Astrocyte of the hippocampus (primary cell): ENCODE measurements at places on chromosomes 2 and 18.

- DNase-seq = no peak
These were observed 14.0 kb downstream of the TMEM177 start for GRCh38 chr2:119692954-119693353.

- no peak for DNase-seq
These were observed 10.7 kb upstream of the VSNL1 start for GRCh38 chr2:17529771-17530170.

GRCh38 chr18:56121669-56122068, 516.7 kb downstream of the TXNL1 start:
- no peak for DNase-seq

- no peak for DNase-seq
These were observed 120.2 kb upstream of the CRIM1 start for GRCh38 chr2:36235426-36235825.

DNA sequence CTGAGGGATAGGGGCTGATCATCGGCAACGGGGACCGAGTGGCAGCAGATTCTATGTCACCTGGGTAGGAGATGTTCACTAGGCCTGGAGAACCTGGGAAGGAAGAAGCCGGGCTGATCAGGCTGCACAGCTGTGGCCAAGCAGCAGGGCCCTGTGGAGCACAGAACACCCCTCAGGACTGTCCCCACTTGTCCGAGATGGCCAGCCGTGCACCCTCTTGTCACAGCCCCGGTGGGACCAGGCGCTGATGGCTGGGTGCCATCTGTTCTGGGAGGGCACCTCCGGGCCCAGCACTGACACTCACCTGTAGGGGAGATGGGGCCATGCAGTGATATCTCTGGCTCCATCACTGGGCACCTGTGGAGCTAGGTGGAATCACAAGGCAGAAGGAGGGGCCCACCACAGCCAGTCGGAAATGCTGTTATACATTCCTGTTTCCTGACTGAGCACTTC, 217.9 kb upstream of the RAB6C start:
- DNase-seq = no peak

DNA sequence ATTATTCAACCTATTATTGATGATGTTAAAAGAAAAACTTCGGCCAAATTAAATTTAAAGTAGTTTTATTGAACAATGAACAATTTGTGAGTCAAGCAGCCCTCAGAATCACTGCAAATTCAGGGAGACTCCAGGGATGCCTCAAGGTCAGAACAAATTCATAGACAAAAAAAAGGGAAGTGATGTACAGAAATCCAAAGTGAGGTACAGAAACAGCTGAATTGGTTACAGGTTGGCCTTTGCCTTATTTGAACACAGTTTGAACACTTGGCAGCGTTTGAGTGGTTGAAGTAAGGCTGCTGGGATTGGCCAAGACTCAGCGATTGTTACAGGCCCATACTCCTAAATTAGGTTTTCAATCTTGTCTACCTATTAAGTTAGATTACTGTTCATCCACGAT, 47.4 kb upstream of the DSG1 start:
- no peak for DNase-seq

- no peak for DNase-seq
These were observed 253.5 kb upstream of the NT5C1B start for GRCh38 chr2:18842836-18843235.

GRCh38 chr2:174925046-174925784, 80.0 kb downstream of the CHN1 start:
- no peak for DNase-seq

GRCh38 chr2:70987386-70987785, 7.3 kb downstream of the TEX261 start:
- no peak for DNase-seq

- peak; percentile 13 for DNase-seq
These were observed 19.1 kb upstream of the IL18R1 start for GRCh38 chr2:102336502-102336945.

DNA sequence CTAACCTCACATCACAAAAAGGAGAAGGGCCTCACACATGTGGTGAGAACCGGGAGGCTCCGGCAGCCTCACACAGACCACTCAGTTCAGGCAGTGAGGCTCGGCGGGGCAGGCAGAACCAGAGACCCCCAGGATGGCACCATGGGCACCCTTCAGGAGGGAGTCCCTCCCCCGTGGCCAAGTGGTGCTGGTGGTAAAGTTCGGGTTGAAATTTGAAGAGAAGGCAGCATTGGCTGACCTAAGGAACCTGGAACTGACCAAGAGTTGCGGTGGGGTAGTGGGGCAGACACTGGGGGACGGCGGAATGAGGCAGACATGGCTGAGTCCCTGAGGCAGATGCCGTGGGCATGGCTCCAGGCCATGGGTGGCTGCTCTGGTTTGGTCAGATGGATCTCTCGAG, 239.3 kb upstream of the MYT1L start:
- DNase-seq = no peak

- peak; percentile 73 for DNase-seq
These were observed 90.2 kb upstream of the ODC1 start for GRCh38 chr2:10538224-10538894.

DNA sequence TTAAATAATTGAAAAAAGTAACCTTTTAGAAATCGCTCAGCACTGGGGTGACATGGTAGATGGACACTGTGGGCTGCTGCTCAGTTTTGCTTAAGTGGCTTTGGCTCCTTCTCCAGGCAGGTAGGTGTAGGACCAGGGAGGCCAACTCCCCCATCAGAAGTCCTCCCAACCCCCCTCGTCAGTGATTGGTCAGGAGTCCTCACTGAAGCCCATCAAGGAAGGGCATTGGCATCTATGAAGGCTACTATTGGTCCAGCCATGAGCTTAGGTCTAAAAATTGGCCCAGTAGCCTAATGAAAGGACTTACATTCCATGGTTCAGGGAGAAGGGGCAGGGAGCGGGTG, 34.7 kb downstream of the ST3GAL5 start:
- no peak for DNase-seq

DNA sequence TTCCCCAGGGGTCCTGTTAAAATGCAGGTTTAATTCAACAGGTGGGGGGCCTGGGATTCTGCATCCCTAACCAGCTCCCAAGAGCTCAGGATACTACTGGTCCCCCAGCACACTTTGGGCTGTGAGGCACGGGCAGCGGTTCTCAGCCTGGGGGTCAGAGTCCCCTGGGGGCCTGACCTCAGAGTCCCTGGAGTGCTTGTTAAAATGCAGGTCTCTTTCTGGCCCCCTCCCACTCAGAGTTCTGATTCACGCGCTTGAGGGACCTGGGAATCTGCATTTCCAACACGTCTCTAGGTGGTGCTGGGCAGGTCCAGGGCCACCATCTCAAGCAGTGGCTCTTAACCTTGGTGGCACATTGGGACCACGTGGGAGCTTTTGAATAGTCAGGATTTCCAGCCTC, 2.8 kb upstream of the OTOS start:
- no peak for DNase-seq

DNA sequence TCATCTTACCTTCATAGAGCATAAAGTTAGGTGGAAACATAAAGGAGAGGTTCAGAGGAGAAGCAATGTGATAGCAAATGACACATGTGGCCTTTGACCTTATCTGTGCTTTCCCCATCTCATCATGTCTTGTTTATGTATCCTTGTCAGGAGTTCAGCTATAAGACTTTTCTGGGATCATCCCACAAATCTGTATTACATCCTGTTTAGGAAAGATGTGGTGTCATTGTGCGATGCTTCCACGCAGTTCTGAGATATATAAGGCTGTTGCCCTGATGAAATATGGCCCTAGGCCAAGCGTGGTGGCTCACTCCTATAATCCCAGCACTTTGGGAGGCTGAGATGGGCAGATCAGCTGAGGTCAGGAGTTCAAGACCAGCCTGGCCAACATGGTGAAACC, 15.5 kb upstream of the MGAT5 start:
- no peak for DNase-seq

GRCh38 chr2:18903750-18904149, 314.4 kb upstream of the NT5C1B start:
- DNase-seq = no peak

DNA sequence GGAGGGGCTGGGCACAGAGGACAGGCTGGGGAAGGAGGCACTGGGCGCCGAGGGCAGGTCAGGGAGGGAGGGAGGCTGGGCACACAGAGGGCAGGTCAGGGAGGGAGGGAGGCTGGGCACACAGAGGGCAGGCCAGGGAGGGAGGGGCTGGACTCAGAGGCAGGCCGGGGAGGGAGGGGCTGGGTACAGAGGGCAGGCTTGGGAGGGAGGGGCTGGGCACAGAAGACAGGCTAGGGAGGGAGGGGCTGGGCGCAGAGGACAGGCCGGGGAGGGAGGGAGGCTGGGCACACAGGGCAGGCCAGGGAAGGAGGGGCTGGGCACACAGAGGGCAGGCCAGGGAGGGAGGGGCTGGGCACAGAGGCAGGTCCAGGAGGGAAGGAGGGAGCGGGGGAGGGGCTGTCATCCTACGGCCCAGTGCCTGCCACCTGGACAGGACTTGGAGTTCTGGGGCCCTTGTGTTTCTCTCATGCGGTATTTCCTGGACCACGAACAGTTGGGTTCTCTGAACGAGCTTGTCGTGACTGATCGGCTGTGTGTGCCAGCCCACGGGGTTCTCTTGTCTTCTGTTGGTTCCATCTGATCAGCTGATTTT, 46.7 kb upstream of the KCNG2 start:
- no peak for DNase-seq

- DNase-seq = no peak
These were observed 444.8 kb downstream of the PTPRM start for GRCh38 chr18:8011906-8012305.

DNA sequence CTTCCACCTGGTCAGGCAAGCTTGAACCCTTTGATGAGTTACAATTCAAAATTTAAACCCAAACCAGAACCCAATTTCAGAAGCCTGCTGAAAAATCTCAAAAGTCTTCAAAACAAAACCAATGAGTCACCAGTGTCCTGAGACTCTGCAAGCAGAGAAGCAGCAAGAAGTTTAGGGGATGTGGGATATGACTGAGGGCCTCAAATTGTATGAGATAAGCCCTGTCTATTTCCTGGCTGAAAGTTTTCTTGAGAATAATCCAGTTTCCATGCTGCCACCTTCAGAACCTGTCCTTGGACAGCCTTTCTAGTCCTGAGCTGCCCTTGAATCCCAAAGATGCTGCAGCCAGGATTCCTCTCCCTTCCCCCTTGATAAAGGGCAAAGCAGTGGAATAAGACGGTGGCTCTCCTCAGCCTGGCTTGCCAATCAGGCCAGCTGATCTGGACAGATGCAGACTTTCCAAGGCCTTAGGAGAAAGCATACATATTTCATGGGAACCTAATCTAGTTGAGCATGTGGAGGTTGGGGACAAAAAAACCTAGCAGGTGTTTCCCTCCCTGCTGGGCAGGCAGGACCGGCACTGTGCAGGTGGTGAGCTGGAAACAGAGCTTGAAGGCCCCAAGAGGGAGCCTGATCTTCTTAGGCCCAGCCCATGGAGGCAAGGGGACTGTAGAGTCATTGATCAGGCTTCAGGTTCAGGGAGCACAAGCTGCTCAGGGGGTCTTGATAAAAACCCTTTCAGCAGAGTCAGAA, 278.0 kb upstream of the MGAT5 start:
- no peak for DNase-seq

DNA sequence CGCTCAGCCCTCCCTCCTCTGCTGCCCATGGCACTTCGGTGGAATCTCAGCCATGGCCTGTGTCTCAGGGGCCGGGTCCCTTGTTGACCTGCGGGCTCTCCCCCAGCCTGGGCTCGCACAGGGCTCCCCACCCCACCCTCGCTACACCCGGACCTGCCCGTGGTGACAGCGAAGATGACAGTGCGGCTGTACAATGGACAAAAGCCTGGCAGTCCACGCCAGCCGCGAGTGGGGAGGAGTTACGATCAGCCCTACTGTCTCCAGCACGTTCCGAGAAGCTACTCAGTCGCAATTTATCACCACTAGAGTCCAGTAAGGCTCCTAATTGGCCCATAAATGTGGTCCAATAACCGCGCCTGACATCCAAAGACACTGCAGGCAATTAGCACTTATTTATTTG, 31.6 kb downstream of the GBX2 start:
- no peak for DNase-seq

GRCh38 chr2:205822579-205822978, 140.3 kb downstream of the NRP2 start:
- peak; percentile 75 for DNase-seq

GRCh38 chr2:43127941-43128558, 98.4 kb downstream of the ZFP36L2 start:
- no peak for DNase-seq

GRCh38 chr2:79619976-79620375, 107.1 kb downstream of the CTNNA2 start:
- DNase-seq = peak; percentile 51

DNA sequence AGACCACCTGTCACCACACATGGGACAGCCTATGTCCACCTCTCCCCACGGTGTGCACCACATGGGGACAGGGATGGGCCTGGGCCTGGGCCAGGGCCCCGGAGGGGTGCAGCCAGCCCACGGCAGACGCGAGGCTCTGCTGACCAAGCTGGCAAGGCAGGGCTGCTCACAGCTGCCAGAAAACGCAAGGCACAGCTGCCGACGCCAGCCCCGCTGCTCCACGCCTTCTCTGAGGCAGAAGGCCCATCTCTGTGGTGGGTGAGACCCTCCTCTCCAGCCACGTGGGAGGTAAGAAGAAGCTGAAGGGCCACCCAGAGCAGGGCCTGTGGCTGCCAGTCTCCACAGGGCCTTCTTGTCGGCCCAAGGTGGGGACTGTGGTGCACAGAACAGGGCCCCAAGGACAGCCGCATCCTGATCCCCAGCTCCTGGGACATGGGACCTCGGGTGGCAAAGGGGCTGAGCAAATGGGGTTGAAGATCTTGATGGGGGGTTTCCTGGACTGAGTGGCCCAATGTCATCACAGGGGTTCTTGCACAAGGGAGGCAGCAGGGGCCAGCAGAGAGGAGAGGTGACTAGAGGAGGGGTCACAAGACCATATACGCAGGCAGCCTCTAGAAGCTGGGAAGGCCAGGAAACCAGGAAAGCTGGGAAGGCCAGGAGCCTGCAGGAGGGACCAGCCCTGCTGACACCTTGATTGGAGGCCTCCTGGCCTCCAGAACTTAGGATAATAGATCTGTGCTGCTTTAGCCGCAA, 72.3 kb downstream of the NDUFA10 start:
- DNase-seq = no peak

DNA sequence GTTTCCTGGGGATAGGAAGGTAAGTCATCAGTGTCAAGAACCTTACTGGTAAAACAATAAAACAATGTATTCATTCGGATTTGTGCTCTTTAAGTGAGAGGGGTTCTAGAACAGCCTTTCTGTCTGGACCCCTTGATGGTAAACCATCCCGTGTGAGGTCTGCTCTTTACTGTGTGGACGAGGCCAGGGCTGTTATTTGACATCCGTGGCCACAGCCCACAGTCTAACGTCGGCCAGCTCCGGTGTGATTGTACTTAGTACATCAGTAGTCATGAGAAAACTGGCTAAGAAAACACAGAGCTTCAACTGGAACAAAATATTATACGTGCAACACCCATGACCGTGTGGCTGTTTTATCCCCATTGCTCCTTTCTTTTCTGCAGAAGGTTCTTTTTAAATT, 62.0 kb downstream of the SLC35F5 start:
- DNase-seq = no peak
